ENCODE measurements at places on chromosomes 6 and 20.
A peak's percentile ranks its signal among the peaks of the same experiment; 100 is the strongest.

DNA sequence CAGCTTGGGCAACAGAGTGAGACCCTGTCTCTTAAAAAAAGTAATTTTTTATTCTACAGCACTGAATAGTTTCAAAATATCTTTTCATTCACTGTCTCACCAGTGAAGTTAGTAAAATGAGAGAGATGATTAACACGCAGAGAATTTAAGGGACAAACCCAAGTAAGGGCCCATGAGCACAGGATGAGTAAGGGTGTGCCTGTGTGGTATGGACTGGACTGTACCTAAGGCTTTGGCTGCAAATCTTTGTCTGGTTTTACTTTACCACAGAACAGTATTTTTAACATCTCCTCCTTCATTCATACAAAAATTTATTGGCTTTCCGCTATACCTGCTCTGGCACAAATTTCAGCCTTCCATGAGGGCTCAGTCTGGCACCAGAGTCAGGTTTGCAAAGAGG, 433.3 kb downstream of the UTRN start:
- no peak for DNase-seq

DNA sequence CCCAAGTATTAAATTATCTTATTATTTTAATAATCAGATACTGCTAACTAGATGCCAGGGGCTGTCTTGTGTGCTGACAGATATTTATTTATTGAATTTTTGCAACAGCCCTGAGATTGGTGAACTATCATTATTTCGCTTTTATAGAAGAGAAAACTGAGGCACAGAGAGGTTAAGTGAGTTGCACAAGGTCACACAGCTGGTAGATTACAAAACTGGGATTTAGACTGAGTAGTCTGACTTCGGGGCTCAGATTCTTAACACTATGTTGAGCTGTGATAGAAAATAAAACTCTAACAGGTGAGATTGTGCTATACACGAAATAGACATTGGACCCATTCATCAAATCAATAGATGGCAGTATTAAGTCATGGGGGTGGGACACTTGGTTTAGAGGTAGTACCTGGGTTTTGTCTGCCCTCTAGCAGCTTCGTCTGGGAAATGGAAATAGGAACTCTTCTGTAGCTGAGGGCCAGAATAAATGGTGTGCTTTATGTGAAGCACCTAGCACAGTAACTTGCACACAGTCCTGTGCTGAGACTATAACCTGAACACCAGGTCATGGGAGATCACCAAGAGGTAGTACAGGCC, 113.4 kb downstream of the B3GAT2 start:
- DNase-seq: no peak

DNA sequence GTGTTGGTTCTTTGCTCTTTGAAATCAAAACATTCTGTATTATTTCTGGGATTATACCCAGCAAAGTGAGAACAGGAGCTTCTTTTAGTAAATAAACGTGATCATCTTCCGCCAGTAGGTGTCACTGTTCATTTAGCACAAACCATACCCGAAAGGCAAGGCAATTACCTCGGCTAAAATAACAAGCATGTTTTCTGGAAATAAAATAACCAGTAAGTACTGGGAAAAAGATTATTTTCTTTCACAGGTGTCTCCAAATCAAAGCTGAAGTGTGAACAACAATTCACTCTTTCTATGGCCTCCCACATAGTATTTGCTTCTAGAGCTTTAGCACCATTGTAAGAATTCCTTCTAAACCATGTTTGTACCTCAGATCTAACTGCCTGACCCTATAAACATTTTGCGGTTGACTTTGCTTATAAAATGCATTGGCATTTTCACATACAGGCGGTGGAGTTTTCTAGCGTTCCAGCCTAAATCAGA, 144.6 kb upstream of the AGPAT4 start:
- no peak for DNase-seq

DNA sequence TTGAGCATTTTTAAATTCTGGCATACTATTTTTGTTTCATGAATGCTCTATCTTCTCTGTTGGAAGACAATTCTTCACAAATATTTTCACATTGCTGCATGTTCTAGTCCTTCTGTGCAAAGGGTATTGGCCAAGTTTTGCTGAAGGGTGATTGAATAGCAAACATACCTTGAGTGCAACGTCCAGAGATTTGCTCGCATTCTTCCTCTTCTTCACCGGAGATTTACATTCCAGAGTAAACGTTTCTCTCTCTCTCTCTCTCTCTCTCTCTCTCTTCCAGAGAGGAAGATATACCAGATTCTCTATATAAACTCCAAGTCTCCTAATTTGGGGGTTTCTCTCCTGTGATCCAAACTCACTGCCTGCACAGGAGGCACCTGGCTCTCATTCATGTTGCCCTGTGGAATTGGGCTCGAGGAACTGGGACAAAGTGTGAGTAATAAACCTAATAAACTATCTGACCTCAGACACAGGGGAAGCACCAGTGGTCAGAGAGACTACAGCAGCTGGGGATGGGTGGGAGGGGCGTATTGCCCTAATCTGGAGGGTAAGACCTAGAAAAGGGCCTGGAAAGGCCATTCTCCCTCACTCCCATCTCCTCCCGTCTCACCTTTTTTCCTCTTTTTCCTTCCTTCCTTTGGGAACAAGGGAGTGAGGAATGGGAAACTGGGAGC, 1.1 kb upstream of the TREML1 start:
- DNase-seq: no peak

DNA sequence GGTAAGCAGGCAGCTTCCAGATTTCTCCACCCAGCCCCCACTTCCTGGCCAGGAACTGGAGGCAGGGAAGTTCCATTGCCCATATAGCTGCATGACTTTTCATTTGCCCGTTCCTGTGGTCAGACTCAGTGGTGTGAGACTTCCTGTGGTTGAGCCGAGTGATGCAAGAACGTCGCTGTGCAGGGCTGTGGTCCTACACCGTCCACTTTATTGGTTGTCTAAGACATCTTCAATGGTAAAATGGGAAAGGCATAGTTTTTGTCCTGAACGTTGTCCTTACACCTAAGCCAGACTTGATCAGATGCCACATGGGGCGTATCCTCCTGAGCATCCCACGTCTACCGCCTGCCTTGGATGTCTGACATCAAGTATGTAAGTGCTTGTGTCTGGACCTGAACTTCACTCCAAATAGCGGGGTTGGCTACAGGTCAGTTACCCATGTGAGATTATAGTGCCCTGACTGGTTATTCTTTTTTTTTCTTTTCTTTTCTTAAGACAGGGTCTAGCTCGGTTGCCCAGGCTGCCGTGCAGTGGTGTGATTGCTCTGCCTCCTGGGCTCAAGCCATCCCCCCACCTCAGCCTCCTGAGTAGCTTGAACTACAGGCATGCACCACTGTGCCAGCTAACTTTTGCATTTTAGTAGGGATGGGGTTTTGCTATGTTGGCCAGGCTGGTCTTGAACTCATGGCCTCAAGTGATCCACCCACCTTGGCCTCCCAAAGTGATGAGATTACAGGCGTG, 25.9 kb upstream of the GTSF1L start:
- peak; percentile 93 for DNase-seq

- DNase-seq: no peak
Observed at GRCh38 chr6:131547488-131547887, 25.5 kb upstream of the ARG1 start.

DNA sequence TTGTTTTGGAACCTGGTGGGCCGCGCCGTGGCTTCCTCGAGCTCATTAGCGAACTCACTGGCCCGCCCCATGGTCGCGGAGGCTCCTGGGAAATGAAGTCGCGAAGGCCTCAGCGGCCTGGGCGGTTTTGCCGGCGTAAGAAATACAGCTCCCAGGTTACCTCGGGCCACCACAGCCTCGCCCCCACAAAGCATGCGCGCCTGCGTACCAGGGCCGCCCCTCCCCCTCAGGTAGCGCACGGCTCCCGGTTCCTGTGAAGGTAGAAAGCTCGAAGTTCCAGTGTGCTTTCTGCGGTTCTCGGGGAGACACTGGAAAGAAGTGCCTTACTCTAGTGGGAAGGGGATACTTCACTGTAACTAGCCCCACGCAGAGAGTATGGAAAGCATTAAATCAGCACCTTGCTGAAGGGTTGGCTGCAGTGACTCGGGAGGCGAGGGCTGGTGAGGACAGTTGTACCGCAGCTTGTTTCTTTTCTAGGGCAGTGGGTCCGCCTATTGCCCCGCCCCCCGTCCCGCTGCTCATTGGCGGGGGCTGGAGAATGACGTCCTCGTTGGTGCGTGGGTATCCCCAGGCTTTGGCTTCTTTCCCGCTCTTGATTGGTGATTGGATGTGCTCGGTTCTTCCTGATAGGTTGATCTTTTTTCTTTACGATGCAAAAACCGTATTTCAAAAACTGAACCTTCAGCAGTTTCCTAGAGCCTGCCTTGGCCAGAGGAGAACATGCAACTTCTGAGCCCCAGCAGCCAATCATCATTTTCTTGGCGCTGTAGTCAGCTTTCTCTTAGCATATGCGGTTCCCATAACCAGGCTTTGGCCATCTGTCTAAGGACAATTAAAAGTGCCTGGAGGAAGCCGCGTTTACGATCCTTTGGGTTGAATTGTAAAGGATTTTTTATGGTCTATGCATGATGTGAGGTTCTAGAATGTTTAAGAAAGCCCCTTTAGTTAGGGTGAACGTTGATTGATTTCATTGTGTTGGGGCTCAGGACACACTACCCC, at the start of gene CDK19:
Gene CDK19, minus strand, starts transcription at position 59 of the 999 bp plus-strand sequence. CDS start 333 bp downstream, outside the sequence.
- peak; percentile 97 for DNase-seq

- DNase-seq: no peak
Observed at GRCh38 chr6:3239110-3239830, 11.8 kb upstream of the TUBB2B start.

- no peak for DNase-seq
Observed at GRCh38 chr20:57909763-57910331, 200.0 kb upstream of the PMEPA1 start.

- no peak for DNase-seq
Observed at GRCh38 chr20:45041464-45042337, 59.2 kb downstream of the KCNS1 start.

DNA sequence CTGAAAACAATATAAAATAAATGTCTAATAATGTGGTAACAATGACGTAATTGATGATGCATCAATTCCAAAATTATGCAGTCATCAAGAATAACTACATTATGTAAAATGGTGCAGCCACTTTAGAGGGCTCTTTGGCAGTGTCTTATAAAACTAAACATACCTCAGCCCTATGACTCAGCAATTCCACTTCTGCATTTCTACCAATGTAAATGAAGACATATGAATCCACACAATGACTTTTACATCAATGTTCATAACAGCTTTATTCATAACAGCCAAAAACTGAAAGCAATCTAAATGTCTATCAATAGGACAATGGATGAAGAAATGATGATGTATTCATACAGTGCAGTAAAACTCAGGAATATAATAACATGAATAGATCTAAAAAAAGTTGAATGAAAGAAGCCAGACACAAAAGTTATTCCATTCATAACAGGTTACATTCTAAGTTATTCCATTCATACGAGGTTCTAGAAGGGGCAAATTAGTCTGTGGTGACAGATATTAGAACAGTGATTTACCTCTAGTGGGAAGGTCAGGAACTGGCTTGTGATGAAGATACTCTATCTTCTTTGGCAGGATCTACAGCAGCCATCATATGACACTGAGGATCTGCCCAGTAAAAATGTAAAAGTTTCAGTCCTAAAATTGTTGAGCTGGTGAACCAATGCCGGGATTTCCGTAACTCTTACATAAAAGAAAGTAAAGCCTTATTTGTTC, 396.1 kb downstream of the PLCB1 start:
- no peak for DNase-seq

GRCh38 chr20:19909725-19910124, 107.4 kb upstream of the NAA20 start:
- DNase-seq: no peak

GRCh38 chr20:22728146-22728745, 143.9 kb upstream of the FOXA2 start:
- no peak for DNase-seq

GRCh38 chr6:44045672-44046015, 81.6 kb downstream of the MRPL14 start:
- DNase-seq: no peak

GRCh38 chr6:97262676-97263075, 20.3 kb downstream of the MMS22L start:
- DNase-seq: no peak

All from GM12864 (cell line).